ENCODE measurements at places on chromosomes 2 and 18. TPM values are rescaled to one million over a fixed set of nuclear protein-coding genes. Genes with fewer than 3 reads are reported as not detected.

Gene AMER3
- total RNA-seq = 0.70 TPM

Gene RAD51AP2
- not detected for total RNA-seq

Gene C2orf81
- total RNA-seq = 2.3 TPM

Gene MOGAT1
- total RNA-seq = not detected

Gene DNAH6
- 1.1 TPM for total RNA-seq

Gene LYPD6
- total RNA-seq = 0.85 TPM

DNA sequence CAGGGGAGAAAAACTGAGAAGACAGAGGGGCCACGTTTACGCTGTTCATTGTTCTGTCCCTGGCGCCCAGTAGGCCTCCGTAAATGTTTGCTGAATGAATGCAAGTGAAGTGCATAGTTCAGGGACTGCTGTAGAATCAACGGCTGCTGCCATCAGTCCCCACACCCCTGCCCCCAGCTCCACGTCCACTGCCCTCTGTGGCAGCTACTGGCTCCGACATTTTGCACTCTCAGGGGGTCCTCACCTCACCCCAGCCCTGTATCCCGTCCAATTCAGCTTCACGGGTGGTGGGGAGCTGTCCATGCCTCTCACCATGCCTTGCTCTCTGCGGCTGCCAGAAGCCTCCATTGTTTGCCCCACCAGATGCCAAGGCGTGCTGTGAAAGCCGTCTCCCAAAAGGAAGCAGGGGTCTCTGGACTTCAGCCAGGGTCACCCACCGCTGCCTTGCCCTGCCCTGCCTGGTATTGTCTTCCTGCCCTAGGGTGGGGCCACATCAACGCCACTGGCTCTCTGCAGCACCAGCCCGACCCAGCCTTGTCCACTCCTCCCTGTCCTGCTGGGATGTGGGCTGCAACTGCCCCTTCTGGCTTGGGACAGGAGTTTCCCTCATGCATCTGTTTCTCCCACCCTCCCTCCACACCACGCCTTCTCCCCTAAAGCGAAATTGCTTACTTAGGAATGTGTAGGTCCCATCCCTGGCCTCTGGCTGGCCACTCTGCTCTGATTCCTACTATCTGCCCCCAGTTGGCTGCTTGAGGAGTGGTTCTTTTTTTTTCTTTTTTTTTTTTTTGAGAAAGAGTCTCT is 86.0 kb downstream of the RHOB start:
- no peak overlapping the region for H3K4me3 ChIP-seq
- H3K4me1 ChIP-seq = no peaks in the 10 kb centered on the region
- no peak for DNase-seq

GRCh38 chr18:55265130-55265675 is 305.9 kb upstream of the CCDC68 start:
- H3K4me3 ChIP-seq = no peak overlapping the region
- no peak overlapping the region for H3K27ac ChIP-seq
- H3K36me3 ChIP-seq = no peaks in the 10 kb centered on the region
- no peak for DNase-seq

GRCh38 chr18:76765649-76766048 is 56.7 kb upstream of the ZNF236 start:
- H3K27ac ChIP-seq = no peak overlapping the region
- H3K27me3 ChIP-seq = no peaks in the 10 kb centered on the region
- no peaks in the 10 kb centered on the region for H3K36me3 ChIP-seq

- peaks cover 1% of the 10 kb centered on the region for H3K4me1 ChIP-seq
- DNase-seq = no peak
- no peak overlapping the region for H3K4me3 ChIP-seq
- no peak overlapping the region for H3K27ac ChIP-seq
- H3K36me3 ChIP-seq = no peaks in the 10 kb centered on the region
Measured at GRCh38 chr2:74688881-74689280, 34.8 kb downstream of the SEMA4F start.

DNA sequence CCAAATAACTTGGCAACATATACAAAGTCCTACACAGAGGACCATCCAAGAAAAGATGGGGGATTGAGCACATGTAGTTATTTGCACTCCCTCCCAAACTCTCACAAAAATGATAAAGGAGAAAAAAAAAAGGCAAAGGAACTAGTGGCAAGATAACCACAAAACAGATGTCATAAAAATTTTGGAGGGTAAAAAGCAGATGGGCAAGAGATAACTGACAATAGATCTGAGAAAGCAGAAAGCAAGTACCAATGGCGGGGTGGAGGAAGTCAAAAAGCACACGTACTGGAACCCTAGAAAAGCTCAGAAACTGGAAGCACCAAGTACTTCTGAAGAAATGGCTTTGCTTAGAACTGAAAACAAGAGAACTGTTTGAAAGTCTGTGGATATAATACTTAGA is 82.0 kb downstream of the WDPCP start:
- no peaks in the 10 kb centered on the region for H3K27me3 ChIP-seq
- H3K36me3 ChIP-seq = no peaks in the 10 kb centered on the region
- H3K4me1 ChIP-seq = no peaks in the 10 kb centered on the region
- no peak overlapping the region for H3K4me3 ChIP-seq
- no peak overlapping the region for H3K27ac ChIP-seq
- DNase-seq = no peak
